ENCODE measurements at places on chromosomes 2 and 18.

DNA sequence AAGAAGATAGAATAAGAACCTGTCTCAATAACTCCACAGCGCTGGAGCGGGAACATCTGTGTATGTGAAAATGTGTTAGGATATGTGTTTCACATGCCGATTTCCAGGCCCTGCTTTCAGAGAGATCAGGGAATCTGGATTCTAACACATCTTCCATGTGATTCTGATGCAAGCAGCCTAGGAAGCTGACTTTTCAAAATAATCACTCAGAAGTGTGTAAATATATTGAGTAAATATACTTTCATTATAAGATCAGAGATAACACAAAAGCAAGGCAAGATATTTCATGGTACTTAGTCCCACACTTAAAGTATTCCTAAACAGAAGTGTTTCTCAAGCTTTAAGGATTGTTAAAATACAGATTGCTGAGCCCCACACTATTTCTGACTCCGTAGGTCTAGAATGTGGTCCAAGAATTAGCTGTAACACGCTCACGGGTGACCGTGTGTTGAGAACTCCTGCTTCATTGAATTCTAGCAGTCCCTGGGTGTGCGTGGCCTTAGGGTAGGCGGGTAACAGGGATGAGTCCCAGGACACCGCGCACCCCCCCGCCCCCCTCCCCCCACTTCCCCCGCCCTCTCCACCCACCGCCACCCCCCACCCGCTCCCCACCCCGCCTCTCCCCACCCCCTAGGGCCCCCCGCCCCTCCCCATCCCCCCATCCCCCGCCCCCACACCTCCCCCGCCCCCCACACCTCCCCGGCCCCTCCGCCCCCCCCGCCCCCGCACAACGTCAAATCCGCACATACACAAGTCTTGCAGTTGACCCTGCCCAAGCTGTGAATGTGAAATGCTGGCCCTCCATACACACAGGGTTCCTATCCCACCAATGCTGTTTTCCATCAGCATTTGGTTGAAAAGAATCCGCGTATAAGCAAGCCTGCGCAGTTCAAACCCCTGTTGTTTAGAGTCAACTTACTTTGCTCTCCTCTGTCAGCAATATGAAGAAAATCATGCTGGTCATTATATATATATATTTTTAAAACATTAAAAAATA, 94.2 kb upstream of the SLC39A10 start:
- no peak for DNase-seq

- no peak for DNase-seq
These were observed 89.7 kb upstream of the COL3A1 start for GRCh38 chr2:188884517-188884916.

GRCh38 chr2:52765735-52766134, 1001.9 kb upstream of the CHAC2 start:
- no peak for DNase-seq

- DNase-seq = no peak
These were observed 358.7 kb upstream of the TFPI start for GRCh38 chr2:187912950-187913349.

DNA sequence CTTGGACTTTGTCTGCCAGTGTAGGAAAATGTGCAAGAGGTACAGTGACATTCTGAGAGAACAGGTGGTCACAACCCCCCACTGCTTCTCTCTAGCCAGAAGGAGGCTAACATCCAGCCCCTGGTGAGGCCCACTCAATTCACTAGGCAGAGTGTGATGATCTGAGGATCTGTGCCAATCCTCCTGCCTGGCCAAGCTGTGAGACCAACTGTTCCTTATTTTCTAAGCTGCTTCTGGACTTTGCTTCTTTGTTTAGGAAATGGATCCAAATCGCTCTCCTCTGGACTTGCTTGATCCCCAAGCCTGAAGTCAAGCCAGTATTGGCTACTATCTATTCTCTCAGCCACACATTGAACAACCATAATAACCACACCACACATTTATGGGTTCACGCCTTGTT, 202.8 kb downstream of the PIK3C3 start:
- DNase-seq = no peak

GRCh38 chr2:201196003-201196402, 13.1 kb downstream of the CASP10 start:
- DNase-seq = no peak

DNA sequence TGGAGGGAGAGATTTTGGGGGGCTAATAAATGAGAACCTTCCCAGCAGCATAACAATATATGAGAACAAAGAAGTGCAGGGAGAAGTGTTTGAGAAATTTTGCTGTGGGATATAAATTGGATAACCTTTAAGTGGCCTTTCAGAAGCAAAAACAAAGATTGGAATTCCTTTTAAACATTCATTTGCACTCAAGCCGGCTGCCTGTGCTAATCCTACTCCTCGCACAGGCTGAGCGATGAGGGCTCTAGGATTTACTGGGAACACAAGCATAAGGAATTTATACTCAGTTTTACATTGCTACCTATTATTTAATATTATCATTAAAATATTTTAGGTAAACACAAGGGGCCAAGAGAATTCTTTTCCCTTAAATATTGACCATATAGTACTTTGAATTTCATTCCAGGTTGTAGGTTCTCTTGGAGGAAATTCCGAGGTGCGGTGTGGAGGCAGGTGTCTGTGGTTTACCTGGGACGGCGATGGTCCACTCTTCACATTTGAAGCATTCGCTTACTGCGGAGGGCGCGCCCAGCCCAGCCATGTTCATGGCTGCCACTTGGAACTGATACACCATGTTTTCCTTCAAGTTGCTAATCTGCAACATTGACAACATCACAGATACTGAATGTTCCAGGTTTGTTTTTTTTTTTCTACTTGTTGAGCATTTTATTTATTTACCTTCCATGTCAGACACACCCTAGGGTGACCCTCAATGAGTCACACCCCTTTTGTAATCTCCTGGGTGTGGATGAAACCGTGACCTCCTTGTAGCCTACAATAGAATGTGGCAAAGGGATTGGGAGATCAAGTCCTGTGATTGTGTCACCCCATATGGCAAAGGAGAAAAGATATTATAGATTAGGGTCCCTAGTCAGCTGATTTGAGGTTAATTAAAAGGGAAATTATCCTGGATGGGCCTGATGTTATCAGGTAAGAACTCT, 100.1 kb downstream of the MYOM1 start:
- DNase-seq = no peak

GRCh38 chr2:223688094-223688835, 86.1 kb upstream of the SCG2 start:
- DNase-seq = no peak

DNA sequence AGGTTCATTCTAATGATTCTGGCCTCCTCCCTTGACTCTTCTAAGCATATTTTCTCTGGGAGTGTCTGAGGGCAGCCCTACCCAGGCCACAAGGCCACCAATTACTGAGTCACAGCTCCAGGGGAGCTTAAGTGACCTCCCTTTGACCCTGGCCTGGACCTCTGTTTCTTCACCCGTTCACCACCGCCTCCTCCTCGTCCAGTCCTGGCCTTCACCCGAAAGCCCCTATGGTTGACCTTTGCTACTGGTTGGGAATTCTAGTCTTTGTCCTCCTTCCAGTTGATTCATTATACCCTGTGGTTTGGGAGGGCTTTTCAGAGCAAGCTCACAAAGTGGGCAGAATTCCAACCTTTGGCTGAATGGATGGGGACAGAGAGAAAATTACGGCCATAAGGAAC, 72.6 kb downstream of the NRP2 start:
- DNase-seq = no peak

- DNase-seq = no peak
These were observed 1462.9 kb downstream of the SUCLG1 start for GRCh38 chr2:82996217-82996616.

- peak; percentile 19 for DNase-seq
These were observed 3.9 kb downstream of the NEB start for GRCh38 chr2:151730262-151730975.

GRCh38 chr2:130300970-130301348, 41.7 kb upstream of the IMP4 start:
- no peak for DNase-seq

DNA sequence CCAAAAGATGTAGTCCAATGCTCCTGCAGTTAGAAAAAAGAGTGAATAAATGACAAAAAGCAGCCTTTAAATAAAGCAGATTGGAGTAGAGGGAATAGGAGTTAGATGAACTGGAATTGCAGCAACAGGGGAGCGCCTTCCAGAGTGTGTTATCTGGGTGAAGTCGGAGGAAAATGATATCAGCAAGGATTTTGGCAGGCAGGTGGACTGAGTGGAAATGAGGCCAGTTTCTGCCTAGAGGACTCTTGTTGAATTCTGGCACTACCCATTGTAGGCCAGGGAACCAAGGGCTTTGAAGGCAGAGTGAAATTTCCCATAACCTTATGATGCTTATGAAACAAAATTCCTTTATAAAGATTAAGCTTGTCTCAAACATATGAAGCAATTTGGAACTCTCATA, 59.8 kb downstream of the AKAIN1 start:
- no peak for DNase-seq

DNA sequence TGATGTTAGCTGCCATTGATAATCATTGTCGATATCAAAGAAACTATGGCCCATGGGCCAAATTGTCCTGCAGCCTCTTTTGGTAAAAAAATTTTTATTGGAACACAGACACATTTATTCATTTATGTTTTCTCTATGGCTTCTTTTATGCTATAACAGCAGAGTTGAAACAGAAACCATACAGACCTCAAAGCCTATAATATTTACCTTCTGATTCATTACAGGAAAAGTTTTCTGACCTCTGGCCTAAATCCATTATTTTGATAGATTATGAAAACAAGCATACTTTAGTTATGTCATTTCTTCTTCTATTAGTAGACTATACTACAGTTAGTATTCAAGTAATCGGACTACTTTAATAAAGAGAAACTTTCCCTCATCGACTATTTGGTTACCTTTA, 349.7 kb upstream of the GALNT5 start:
- no peak for DNase-seq

GRCh38 chr18:59249199-59249774, 24.0 kb downstream of the RAX start:
- DNase-seq = peak; percentile 32

- no peak for DNase-seq
These were observed 145.6 kb downstream of the EVA1A start for GRCh38 chr2:75415111-75415626.

DNA sequence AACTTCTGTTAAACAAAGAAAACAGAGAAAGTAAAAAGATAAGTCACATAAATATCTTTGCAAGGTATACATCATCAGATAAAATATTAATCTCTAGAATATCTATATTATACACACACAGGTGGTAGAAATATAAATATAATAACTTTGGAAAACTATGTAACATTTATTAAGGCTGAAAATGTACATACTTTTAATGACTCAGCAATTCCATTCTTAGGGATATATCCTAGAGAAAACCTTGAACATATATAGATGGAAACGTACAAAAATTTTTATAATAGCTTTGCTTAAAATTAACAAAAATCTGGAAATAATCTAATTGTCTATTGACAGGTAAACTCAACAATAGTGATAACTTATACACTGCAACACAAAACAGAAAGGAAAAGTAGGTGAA, 381.3 kb downstream of the GPD2 start:
- DNase-seq = no peak

DNA sequence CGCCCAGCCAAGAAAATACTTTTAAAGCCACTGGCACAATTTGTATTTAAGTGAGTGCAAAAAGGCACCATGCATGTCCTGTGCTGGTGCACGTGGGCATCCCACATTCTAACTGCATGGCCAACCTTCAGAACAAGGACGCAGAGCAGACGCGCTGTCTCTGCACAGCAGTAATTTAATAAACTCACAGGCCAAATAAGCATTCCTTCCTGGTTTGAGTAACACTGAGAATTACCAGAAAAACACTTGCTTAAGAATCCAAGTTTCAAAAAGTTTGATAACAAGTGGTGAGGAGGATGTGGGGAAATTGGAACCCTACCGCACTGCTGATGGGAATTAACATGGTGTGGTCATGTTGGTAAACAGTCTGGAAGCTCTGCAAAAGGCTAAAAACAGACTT, 38.7 kb downstream of the RPL31 start:
- no peak for DNase-seq

DNA sequence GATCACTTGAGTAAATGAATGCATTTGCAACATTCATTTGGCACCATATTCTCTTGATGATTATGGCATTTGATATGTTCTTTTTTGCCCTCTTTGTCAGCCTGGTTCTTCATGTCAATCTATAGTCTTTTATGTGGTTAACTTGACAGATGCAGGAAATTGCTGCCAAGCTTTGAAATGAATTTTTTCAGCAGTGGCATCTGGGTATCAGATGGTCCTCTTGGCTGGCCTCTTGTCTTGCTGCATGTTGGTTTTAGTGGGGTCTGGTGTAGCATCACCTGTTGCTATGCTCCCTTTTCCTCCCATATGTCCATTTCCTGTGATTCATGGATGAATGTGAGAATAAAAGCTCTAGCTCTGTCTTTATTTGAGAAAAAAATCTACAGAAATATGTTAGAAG, 119.9 kb downstream of the DPP4 start:
- DNase-seq = no peak

- DNase-seq = no peak
These were observed 77.8 kb downstream of the ATP9B start for GRCh38 chr18:79147014-79147413.

GRCh38 chr2:8332646-8333045, 349.2 kb upstream of the ID2 start:
- DNase-seq = no peak

DNA sequence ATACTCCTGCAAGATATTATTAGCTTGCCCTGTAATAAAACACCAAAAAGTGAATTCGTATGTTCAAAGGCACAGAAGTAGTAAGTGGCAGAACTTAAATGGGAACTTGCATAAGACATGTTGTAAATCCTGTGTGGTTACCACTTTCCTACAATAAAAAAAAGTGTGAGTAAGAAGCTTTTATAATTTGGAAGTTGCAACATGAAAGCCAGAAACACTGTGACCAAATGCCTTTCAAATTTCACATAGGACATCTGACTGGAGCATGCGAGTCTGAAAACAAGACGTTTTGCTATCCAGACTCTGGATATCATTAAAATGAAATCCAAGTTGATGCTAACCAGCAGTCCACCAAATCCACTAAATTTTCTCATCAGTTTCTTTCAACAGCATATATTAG, 886.2 kb upstream of the NRXN1 start:
- DNase-seq = no peak

- DNase-seq = no peak
These were observed 14.7 kb upstream of the FAM237A start for GRCh38 chr2:206627632-206628031.

DNA sequence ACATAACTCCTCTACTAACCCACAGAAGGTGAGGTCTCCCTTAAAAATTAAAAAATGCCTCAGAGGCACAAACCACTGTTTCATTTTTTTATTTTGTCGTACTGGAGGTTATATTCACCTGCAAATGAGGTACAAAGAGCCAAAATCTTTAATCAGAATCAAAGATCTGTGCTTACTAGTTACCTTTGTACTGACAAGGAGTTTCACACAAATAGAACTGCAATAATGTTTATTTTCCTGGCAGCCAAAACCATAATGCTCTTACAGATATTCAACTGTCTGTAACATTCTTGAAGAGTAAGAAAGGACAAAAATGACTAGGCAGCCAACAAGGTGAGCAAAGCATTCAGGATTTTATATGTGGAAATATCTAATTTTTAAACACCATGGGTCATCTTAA, 105.1 kb upstream of the NOL4 start:
- DNase-seq = no peak

All from kidney epithelial cell (primary cell).